Stimulated activated CD4-positive, alpha-beta T cell treated with anti-CD3 and anti-CD28 coated beads, Interleukin-4, amount 100 ng/mL, for 24 hours (primary cell): ENCODE measurements at places on chromosomes 4 and X.

DNA sequence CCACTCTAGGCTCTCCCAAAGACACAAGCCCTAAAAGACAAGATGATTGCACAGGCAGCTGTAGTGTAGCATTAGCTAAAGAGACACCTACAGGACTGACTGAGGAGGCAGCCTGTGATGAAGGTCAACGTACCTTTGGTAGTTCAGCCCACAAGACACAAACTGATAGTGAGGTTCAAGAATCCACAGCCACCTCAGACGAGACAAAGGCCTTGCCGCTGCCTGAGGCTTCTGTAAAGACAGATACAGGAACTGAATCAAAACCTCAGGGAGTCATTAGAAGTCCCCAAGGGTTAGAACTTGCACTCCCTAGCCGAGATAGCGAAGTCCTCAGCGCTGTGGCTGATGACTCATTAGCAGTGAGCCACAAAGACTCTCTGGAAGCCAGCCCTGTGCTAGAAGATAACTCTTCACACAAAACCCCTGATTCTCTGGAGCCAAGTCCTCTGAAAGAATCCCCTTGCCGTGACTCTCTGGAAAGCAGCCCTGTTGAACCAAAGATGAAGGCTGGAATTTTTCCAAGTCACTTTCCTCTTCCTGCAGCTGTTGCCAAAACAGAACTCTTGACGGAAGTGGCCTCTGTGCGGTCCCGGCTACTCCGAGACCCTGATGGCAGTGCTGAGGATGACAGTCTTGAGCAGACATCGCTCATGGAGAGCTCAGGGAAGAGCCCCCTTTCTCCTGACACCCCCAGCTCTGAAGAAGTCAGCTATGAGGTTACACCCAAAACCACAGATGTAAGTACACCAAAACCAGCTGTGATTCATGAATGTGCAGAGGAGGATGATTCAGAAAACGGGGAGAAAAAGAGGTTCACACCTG is 306.3 kb downstream of the ANK2 start:
- peak; percentile 78 for DNase-seq

DNA sequence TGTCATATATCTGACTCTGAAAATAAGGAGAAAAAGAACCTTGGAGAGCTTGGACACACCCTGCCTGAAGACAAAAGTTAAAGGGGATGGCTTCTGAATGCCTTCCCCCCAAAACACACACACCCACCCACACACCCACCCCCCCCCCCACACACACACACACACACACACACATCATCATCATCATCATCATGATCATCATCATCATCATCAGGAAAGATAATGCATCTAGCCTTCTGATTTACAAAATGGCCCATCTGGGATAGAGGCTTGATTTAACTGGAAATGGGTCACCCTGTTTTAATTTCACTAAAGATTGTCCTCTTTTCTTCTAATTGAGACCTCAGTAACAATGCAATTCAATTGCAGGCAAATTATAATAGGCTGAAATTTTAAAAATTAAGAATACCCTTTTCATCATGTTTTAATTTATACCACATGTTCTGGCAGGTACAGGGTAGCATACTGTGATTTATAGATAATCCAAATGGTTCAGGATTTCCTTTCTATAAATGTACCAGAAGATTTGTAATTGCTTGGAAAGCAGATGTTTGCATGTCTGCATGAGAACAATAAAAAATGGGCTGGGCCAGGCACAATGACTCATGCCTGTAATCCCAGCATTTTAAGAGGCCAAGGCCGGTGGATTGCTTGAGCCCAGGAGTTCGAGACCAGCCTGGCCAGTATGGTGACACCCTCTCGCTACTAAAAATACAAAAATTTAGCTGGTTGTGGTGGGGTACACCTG is 56.5 kb downstream of the TRIM2 start:
- DNase-seq, result no peak

DNA sequence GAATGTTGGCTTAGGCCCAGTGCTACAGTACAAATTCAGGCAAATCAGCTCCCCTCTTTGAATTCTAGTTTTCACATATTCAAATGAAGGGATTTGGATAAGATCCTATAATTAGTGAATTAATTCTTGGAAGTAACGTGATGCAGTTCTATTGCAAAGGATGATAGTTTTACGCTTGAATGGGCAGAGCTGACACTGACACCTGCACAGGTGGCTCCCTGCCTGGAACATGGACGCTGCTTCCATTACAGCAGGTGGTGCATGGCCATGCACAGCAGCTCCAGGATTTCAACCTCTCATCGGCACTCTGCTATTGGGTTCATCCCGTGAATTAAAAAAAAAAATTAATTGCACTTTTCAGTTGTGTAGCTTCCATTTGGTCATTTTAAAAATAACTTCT is 28.4 kb upstream of the RPS6KA6 start:
- no peak for DNase-seq

GRCh38 chr4:26260571-26260970 is 60.2 kb upstream of the RBPJ start:
- DNase-seq, result no peak

GRCh38 chrX:117996918-117997480 is 119.6 kb downstream of the KLHL13 start:
- DNase-seq, result no peak

DNA sequence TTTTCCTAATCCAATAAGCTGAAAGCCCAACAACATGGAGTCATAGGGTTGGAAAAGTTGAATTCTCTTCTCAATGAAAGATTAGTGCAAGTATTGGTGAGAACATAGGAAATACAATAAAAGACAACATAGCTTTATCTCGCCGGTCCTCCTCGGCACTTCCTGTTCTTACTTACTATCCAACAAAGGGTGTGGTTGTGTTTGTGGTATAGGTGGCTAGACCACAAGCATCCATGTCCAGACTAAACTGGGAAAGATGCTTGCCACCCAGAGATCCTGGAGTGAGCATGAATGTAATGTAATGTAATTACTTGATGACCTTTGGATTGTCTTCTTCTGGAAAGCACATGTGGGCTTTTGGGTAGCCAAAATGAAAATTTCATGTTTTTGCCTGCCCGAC is 223.8 kb downstream of the CPE start:
- no peak for DNase-seq

DNA sequence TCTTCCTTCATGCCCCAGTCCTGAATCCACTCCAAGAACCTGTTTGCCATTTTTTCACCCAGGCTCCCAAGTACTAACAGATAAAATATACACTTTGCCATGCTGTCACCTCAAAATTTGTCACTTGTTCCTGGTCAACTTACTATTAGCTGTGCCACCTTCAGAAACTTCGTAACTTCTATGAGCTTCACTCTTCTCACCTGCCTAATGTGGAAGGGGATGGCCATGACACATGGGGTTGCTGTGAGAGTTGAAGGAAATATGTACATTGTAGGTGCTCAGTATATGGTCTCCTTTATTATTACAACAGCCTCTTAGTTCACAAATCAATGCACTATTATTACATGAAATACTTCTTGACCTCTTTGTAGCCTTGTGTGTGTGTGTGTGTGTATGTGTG is 10.4 kb downstream of the TMSB4X start:
- DNase-seq, result no peak

- DNase-seq, result no peak
Observed at GRCh38 chr4:43380093-43380492, 487.6 kb downstream of the GRXCR1 start.

GRCh38 chr4:74322301-74322700 is 14.0 kb downstream of the EPGN start:
- no peak for DNase-seq

DNA sequence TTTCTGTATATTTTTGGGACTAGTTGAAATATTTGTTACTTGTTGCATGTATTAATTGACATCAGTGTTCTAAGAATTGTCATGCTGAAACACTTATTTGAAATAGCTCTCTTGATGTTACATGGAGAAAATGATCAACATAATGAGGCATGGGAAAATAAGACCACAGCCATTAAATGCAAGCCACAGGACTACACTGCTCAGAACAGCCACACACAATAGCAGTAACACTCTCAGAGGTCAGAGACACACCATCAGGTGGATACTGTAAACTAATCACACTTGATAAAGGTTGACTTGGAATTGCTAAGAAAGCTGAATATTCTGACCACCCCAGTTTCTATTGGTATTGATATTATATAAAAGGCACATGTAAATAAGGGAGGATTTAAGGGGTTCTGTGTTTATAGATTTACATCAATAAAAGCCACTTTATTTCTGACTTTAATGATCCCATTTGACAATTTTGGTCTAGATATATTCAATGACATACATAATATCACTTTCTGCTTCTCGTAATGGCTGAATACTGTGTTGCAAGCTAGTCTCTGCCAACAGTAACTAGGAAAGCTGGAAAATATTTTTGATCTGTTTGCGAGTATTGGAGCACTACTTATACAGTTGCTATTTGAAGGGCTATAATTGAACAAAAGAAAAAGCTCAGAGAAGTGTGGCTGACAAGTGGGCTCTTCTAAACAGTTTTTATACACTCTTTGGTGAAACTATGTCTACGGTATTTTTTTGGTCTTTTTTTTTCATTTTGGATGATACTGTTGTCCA is 876.5 kb upstream of the INTU start:
- no peak for DNase-seq

DNA sequence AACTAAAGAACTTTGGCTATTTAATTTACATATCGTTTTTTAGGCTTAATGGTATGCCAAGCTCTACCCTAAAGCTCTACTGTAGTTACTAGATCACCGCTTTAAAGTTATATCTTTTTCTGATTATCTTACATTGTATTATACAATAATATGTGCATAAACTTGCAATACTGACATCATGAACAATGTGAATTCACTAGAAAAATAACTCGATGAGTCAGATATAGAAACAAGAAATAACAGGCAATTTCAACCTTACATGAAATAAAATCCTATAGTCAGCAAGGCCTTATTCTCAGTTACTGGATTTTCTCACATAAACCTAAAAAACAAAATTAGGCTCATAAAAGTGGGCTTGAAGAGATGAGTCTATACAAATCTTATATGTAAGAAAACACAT is 32.5 kb downstream of the PDGFC start:
- DNase-seq, result no peak

GRCh38 chr4:169215656-169216055 is 55.1 kb downstream of the SH3RF1 start:
- DNase-seq, result no peak
